Activated T-cell treated with anti-CD3 and anti-CD28 coated beads, Interleukin-2, amount 50 U/mL, for 72 hours (primary cell): ENCODE measurements at places on chromosomes 2 and 18. TPM values are rescaled to one million over a fixed set of nuclear protein-coding genes. Genes with fewer than 3 reads are reported as not detected.

SPATS2L gene
- total RNA-seq: 17.8 TPM

FAP gene
- total RNA-seq: not detected

SULT1C4 gene
- total RNA-seq: not detected

IL1RL2 gene
- 1.9 TPM for total RNA-seq

DNA sequence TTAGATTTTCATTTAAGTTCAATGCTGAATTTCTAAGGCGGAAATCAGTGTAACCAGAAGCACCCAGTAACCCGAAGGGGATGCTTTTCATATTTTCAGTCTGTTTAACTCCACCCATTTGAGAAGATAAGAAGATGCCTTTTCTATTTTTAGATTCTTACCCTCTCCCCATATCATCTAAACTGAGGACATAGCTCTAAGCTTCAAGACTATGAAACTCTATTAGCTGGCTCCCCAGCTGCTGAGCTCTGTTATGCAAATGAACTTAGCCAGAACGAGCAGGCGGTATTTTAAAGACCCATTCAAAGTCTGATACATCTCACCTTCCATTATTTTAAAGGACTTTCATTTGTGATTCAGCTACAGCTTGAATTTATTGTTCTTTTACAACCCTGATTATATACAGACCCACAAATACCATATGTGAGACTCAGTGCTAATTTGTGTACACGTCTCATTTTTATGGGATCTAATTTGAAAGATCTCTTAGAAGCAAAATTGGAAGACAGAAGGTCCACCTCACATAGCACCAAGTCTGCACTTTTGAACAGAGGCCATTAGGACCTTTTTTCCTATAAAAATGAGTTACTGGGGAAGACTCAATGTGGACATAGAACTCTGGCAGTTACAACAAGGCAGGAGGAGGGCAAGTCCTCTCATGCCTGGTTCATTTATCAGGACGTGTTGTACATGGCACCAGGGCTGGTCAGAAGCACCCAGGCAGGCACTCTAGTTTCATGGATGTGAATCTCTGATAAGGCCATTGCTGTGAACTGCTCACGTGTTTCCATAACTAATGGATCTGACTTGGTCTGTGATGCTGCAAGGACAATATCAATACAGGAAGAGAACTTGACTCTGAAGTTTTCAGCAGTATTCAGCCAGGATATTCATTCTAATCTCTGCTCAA lies 16.3 kb downstream of the CDC42EP3 start:
- peak overlapping the region; percentile 95 for H3K27ac ChIP-seq
- no peaks in the 10 kb centered on the region for H3K27me3 ChIP-seq
- no peak for DNase-seq
- H3K36me3 ChIP-seq: no peaks in the 10 kb centered on the region

GRCh38 chr18:63405986-63406385 lies 16.3 kb downstream of the VPS4B start:
- H3K27me3 ChIP-seq: no peaks in the 10 kb centered on the region
- no peak overlapping the region for H3K27ac ChIP-seq
- H3K36me3 ChIP-seq: peaks cover 11% of the 10 kb centered on the region
- no peak for DNase-seq
- H3K4me1 ChIP-seq: peaks cover 18% of the 10 kb centered on the region
- H3K4me3 ChIP-seq: no peak overlapping the region

GRCh38 chr2:56113382-56113975 lies 70.3 kb upstream of the CCDC85A start:
- H3K27me3 ChIP-seq: no peaks in the 10 kb centered on the region
- no peaks in the 10 kb centered on the region for H3K36me3 ChIP-seq
- DNase-seq: no peak
- no peaks in the 10 kb centered on the region for H3K4me1 ChIP-seq

DNA sequence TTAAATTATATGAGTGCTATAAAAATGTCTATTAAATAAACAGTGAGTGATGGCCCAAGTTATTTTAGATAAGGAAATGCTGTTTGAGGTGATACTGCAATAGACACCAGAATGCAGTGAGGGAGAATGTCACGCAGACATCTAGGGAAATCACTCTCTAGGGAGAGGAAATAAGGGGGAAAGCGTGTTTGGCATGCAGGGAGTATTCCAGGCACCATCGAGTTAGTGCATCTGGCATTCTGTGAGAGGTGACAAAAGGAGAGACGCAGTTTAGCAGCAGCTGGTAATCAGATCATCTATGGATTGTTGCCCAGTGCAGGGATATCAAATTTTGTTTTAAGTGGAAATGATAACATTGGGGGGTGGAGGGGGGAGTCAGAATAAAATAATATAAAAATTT lies 175.4 kb upstream of the NETO1 start:
- H3K27ac ChIP-seq: no peak overlapping the region
- no peaks in the 10 kb centered on the region for H3K36me3 ChIP-seq
- no peaks in the 10 kb centered on the region for H3K27me3 ChIP-seq
- DNase-seq: no peak
- H3K4me3 ChIP-seq: no peak overlapping the region
- H3K4me1 ChIP-seq: no peaks in the 10 kb centered on the region

DNA sequence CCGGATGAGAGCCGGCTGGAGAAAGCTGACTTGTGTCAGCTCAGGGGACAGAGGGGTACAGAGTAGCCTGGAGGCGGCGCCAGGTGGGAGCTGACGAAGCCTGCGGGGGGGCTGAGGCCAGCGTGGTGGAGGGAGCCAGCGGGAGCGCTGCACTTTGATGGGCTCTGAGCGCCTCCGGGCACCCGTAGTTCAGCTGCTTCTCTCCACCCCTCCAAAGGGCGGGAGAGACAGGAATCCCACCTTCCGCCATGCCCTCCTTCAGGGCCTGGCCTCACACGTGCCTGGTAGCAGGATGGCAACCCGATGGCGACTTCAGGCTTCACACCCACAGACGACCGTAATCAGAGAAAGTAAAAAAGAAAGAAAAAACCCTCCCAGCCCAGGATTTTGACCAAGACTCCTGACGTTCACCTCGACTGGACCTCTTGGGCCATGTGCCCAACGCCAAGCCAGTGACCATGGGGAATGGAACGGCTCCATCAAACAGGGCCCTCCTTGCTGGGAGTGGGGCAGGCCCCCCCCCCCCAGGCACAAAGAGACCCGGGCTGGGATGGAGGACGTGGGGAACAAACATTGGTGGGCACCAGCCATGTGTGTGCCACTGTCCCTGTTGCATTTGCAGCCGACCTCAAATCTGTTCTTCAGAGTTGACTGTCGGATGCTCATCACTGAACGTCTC lies 60.7 kb upstream of the ASAP2 start:
- no peak for DNase-seq
- no peaks in the 10 kb centered on the region for H3K4me1 ChIP-seq
- H3K27me3 ChIP-seq: peaks cover 9% of the 10 kb centered on the region
- H3K27ac ChIP-seq: no peak overlapping the region

DNA sequence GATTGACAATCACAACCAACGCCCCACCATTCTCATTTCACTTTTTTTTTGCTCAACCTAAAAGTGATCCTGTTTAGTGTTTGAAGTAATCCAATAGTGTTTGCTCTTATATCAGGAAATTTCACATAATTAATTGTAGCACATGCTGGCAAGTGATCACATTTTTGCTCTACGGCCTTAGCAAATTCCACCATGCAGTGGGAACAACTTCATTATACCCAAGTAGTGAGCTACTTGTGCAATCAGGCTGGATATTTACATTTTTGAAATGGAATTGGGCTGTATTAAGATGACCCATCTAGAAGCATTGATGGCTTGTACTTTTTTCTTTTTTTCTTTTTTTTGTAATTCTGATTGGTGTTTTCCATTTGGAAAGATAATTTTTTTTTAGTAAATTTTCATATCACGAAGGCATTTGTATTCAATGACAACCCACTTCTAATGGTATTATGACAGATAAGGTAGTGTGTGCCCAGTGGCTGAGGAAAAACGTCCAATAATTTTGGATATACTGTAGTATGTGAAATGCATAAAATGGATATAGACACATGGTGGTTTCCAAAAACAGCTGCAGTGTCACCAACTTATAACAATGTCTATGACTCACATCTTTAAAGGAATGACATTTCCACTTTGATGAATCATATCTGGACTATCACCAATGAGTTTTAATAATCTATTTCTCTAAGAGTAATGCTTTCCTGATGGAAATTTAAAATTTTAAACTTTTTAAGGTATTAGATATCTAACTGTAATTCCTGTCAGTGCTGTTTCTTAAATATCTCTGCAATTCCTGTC lies 130.6 kb downstream of the COL6A3 start:
- peaks cover 3% of the 10 kb centered on the region for H3K36me3 ChIP-seq
- H3K4me3 ChIP-seq: no peak overlapping the region
- H3K4me1 ChIP-seq: no peaks in the 10 kb centered on the region
- no peak overlapping the region for H3K27ac ChIP-seq
- H3K27me3 ChIP-seq: peaks cover 31% of the 10 kb centered on the region
- DNase-seq: no peak

DNA sequence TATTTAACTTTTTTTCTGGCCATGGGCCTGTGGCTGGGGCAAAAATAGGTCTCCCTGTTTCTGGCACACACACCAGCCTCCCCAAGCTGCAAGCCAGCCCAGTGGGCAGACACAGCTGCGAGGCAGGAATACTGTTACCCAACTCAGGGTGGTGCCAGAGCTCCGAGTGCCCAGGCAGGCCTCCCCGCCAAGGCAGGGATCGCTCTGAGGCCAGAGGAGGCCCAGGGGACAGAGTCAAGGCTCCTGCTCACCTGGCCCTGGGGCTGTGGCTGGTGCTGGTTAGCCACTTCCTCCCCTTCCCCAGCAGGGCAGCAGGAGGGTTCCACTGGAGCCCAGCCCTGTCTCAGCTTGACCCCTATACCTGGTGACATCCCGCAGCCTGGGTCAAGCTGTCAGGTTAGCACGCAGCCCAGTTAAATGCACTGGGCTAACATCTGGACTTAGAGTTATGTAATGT lies 67.1 kb upstream of the EPAS1 start:
- peak overlapping the region; percentile 18 for H3K27ac ChIP-seq
- H3K4me3 ChIP-seq: peak overlapping the region; percentile 12
- no peaks in the 10 kb centered on the region for H3K36me3 ChIP-seq
- peaks cover 51% of the 10 kb centered on the region for H3K4me1 ChIP-seq
